ENCODE measurements at places on chromosomes 13 and 19.

DNA sequence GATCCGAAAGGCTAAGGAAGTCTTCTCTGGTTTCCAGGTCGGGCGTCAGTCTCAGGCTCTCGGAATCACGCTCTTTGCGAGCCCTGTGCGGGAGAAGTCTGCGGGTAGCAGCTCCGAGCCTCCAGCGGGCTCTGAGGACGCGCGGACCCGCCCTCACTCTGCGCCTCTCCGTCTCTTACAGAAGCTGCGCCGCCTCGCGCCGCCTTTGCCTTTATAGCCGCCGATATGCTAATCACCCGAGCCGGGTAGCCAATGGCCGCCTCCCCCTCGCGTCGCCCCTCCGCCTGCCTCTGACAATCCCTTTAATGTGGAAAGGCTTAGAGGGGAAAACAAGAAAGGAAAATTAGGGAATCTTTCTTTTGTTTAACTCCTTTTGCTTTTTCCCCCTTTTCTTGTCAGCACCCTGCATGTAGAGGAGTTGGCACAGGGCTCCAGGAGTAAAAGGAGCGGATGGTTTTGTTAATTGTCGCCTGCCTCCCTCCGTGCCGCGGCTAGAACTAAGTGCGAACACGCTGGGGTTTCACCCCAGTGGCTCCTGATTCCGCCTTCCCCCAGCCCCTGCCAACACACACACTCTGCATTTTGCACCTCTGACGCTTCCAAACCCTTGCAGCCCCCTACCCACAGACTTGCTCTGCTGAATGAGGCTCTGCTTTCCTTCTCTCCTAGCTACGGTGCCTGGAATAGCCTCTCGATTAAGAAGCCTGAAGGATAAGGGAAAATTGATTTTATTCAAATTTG, at the start of gene PCDH8:
PCDH8 (minus strand) TSS at position 186 of the 741 bp plus-strand sequence. CDS start 204 bp downstream, outside the sequence.
- no peak for DNase-seq

GRCh38 chr19:40982594-40983101, 8.4 kb upstream of the CYP2B6 start:
- no peak for DNase-seq

GRCh38 chr13:99261059-99261458, 2.9 kb upstream of the GPR18 start:
- DNase-seq: no peak

DNA sequence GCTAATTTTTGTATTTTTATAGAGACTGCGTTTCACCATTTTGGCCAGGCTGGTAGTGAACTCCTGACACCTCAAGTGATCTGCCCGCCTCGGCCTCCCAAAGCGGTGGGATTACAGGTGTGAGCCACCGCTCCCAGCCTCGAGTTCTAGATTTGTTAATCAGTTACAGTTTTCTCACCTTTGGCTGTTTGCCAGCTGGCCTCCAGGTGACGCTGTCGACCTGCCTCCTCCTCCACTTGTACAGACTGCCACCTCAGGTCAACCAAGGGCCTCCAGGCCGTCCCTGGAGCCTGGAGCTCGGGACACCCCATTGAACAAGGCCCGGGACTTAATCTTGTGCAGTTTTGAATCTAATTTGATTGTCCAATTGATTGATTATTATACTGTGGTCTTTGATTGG, 45.5 kb downstream of the IER2 start:
- peak; percentile 41 for DNase-seq

DNA sequence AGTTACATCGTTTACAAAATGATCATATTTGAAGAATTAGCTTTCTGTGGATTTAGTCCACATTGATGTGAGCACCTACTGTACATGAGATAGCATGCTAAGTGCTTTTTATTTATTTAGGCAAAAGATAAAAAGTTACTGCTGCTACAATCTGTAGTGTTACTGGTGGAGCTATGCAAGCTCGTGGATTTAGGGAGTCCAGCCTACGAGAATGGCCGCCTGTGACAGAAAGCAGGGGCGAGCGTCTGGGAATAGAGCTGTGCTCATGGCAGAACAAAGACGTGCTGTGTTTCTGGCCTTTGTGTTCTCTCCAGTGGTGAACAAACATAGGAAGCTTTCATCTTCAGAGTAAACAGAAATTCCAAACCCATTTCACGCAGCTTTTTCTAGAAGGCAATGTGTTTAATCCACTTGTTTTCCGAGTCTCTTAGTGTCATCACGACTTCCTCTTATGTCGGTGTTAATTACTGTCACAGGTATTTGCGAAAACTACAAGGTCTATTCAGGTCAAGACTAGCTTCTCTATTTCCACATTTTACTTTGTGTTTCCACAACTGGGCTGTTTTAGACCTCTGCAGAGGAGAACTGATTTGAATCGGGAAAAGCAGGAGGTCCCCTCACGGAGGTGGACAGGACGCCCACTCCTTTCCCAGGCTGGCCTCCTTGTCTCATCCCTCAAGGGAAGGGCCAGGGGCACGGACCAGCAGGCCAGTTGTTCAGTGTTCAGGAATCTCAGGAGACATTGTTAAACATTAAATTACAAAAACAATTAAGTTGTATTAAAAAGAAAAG, 67.3 kb downstream of the ATP11A start:
- no peak for DNase-seq

Data from stimulated activated CD8-positive, alpha-beta memory T cell treated with anti-CD3 and anti-CD28 coated beads, Interleukin-2, amount 100 ng/mL, for 48 hours (primary cell).